ENCODE measurements at places on chromosomes 1 and 21.

- peak; percentile 78 for DNase-seq
Observed at GRCh38 chr1:13661539-13661938, 38.4 kb upstream of the PRDM2 start.

GRCh38 chr1:110462964-110463363 lies 12.0 kb downstream of the PROK1 start:
- DNase-seq: peak; percentile 17

- DNase-seq: no peak
Observed at GRCh38 chr1:243452092-243452491, 196.3 kb downstream of the SDCCAG8 start.

GRCh38 chr1:205510308-205510950 lies 6.0 kb downstream of the CDK18 start:
- DNase-seq: no peak

- DNase-seq: peak; percentile 87
Observed at GRCh38 chr1:63746129-63746864, 27.5 kb upstream of the ROR1 start.
